ENCODE measurements at places on chromosomes 2 and 18. TPM values are rescaled to one million over a fixed set of nuclear protein-coding genes. Genes with fewer than 3 reads are reported as not detected.

DNA sequence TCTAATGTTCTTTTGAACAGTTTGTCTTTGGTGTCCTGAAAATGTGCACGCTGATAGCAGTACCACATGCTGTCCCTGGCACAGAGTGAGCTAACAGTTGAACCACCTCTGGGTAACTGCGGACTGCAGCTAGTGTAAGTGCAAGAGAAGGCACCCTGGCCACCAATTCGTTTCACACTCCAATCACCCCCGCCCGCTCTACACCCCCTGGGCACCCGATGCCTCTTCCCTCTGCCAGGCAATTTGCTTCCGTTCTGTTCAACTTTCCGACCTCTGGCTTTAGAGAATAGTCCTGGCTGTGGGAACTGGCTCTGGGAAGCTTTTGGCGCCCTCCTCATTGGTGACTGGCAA is 1.4 kb downstream of the DOCK10 start:
- peak overlapping the region; percentile 79 for H3K27ac ChIP-seq
- H3K36me3 ChIP-seq, result no peaks in the 10 kb centered on the region
- peak overlapping the region; percentile 66 for H3K4me3 ChIP-seq
- DNase-seq, result peak; percentile 7
- H3K27me3 ChIP-seq, result peaks cover 3% of the 10 kb centered on the region

DNA sequence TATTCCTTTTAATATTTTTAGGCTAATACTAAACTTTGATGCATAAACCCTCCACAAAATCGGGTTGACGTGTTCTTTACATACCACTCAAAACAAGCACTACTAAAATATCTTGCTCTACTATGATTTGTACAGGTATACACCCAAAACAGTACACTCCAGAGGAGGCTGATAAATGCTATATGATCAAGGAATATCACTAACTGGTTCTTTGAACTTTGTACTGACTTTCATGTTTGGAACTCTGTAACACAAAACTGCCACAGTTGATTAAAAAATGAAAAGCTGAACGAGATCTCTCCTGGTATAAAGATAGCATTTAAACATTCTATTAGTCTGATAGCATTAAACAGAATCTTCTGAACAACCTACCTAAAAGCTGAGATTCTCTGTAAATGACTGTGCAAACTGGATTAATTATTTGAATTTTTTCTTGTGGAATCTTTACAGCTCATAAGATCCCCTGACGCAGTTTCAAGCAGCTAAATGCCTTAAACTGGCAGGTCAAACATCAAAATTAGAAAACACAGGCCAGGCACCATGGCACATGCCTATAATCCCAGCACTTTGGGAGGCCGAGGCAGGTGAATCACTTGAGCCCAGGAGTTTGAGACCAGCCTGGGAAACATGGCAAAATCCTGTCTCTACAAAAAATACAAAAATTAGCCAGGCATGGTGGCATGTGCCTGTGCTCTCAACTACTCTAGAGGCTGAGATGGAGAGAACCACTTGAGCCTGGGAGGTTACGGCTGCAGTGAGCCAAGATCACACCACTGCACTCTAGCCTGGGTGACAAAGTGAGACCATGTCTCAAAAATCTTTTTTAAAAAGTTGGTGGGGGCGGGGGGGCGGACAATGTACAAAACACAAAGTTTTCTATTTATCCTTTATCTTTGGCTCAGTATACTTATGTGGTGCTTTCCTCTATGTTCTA is 150.6 kb downstream of the EXOC6B start:
- DNase-seq, result peak; percentile 52
- H3K27me3 ChIP-seq, result no peaks in the 10 kb centered on the region
- peaks cover 2% of the 10 kb centered on the region for H3K4me1 ChIP-seq

GRCh38 chr2:137865954-137866540 is 98.2 kb upstream of the HNMT start:
- no peaks in the 10 kb centered on the region for H3K27me3 ChIP-seq
- peak; percentile 64 for DNase-seq
- H3K4me1 ChIP-seq, result no peaks in the 10 kb centered on the region
- no peak overlapping the region for H3K27ac ChIP-seq
- H3K4me3 ChIP-seq, result no peak overlapping the region

- H3K27me3 ChIP-seq, result peaks cover 5% of the 10 kb centered on the region
- H3K4me1 ChIP-seq, result no peaks in the 10 kb centered on the region
- no peak overlapping the region for H3K4me3 ChIP-seq
- DNase-seq, result no peak
Measured at GRCh38 chr2:126930970-126931590, 32.4 kb downstream of the TEX51 start.

GRCh38 chr2:60847854-60848253 is 33.5 kb upstream of the REL start:
- DNase-seq, result no peak
- H3K4me1 ChIP-seq, result no peaks in the 10 kb centered on the region
- H3K4me3 ChIP-seq, result no peak overlapping the region
- no peaks in the 10 kb centered on the region for H3K36me3 ChIP-seq
- no peaks in the 10 kb centered on the region for H3K27me3 ChIP-seq
- H3K27ac ChIP-seq, result no peak overlapping the region

DNA sequence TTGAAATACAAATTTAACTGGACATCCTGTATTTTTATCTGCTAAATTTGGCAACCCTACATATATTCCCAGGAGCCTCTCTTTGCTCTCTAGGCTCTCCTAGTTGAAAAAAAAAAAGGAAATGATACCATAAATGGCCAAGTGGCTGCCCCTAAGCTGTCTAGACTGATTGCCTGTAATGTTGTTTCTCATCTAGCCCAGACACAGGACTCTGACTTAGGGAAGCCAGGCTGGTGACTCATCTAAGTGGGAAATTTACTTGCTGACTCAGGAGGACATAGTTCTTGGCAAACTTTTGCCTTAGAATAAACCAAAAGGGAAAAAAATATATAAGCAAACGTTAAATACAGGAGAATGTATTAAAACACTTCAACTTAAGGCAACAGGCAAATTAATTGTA is 14.6 kb upstream of the ITGAV start:
- DNase-seq, result peak; percentile 73
- no peaks in the 10 kb centered on the region for H3K27me3 ChIP-seq
- H3K36me3 ChIP-seq, result no peaks in the 10 kb centered on the region
- no peak overlapping the region for H3K4me3 ChIP-seq
- H3K4me1 ChIP-seq, result peaks cover 7% of the 10 kb centered on the region

DNA sequence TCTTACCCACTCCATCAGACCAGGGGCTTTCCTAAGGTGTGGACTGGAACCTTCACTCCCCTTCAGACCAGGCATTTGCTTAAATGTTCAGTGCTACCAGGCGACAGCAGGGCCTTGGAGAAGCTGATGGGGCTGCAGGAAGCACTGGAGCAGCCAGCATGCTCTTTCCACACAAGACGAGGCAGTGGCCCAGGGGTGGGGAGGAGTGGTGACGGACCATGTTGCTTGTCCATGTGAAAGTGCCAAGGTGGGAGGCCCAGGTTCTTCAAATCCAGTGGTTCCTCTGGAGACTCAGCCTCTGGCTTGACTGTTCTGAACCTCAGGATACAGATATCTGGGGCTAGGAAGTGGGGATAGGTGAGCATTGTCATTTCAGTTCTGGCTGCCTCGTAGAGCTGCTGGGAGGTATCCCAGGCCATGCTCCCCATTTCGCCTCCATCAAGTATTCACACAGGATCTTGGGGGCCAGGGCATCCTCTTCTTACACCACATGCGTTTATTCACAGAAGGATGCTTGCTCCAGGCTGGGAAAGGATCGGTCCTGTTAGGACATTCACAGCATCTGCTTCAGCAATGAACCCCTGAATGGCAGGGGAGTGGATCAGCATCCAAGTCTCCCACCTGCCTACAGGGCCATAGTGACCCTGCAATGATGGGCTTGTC is 62.2 kb downstream of the SFXN5 start:
- H3K4me1 ChIP-seq, result no peaks in the 10 kb centered on the region
- H3K36me3 ChIP-seq, result no peaks in the 10 kb centered on the region
- no peak for DNase-seq

DNA sequence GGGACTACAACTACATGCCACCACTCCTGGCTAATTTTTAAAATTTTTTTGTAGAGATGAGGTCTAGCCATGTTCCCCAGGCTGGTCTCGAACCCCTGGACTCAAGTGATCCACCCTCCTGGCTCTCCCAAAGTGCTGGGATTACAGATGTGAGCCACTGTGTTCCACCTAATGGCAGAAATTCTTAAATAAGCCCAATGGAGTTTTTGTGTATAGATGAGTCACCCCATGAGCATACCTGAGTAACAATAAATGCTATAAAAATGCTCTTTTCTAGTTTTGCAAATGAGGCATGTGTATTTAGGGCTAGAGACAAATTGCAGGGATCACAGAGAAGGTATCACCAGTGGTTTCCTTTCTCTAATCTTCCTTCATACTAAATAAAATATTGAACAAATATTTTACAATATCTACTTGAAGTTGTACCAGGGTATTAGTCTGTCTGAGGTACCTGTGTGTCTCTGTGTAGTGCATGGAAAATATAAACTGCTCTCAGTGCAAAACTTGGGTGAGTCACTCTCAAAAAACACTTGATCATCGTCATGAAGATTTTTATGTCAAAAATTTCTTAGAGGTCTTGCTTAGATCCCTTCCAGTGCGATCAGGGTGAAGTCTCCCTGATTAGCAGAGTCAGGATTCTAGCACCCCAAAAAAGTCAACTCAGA is 337.1 kb upstream of the MMADHC start:
- H3K4me3 ChIP-seq, result no peak overlapping the region
- H3K27me3 ChIP-seq, result no peaks in the 10 kb centered on the region
- no peaks in the 10 kb centered on the region for H3K4me1 ChIP-seq
- H3K27ac ChIP-seq, result no peak overlapping the region
- DNase-seq, result no peak

DNA sequence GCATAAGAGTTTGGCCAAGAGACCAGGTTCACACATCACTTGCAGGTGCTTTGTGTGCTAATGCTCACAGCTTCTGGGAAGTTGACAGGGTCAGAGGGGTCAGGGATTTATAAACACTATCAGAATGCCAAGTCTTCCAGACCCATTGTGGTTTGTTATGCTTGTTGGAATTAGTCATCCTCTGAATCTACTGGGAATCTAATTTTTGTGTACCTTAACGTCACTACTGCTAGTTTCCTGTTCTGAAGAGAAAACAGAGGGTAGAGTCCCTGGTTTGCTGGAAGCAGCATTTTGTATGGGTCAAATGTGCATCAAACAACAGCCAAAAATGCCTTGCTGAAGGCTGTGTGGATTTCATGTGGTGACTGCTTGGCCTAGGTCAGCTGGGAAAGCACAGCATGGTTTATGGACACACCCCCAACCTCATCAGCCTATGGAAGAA is 33.3 kb downstream of the ANTXR1 start:
- H3K36me3 ChIP-seq, result no peaks in the 10 kb centered on the region
- no peak overlapping the region for H3K27ac ChIP-seq
- no peaks in the 10 kb centered on the region for H3K4me1 ChIP-seq

DNA sequence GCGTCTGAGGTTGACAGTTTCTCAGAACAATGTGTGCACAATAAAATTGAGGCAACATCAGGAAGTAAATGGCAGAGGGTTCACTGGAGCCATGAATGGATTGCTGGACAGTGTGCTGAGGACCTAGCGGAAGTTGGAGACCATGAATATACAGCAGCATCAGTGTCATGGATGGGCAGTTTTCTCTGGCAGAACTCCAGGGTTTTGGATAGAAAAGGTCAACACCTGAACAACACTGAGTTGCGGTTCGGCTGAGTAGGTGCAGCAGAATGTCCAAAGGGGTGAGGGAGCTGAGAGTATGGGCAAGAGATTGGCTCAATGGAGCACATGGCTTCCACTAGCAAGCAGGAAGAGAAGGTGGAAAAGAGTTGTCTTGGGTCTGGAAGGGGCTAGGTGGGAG is 73.7 kb downstream of the DNER start:
- H3K4me3 ChIP-seq, result no peak overlapping the region
- H3K27me3 ChIP-seq, result peaks cover 2% of the 10 kb centered on the region
- H3K4me1 ChIP-seq, result no peaks in the 10 kb centered on the region
- DNase-seq, result no peak
- no peaks in the 10 kb centered on the region for H3K36me3 ChIP-seq
- H3K27ac ChIP-seq, result no peak overlapping the region

DNA sequence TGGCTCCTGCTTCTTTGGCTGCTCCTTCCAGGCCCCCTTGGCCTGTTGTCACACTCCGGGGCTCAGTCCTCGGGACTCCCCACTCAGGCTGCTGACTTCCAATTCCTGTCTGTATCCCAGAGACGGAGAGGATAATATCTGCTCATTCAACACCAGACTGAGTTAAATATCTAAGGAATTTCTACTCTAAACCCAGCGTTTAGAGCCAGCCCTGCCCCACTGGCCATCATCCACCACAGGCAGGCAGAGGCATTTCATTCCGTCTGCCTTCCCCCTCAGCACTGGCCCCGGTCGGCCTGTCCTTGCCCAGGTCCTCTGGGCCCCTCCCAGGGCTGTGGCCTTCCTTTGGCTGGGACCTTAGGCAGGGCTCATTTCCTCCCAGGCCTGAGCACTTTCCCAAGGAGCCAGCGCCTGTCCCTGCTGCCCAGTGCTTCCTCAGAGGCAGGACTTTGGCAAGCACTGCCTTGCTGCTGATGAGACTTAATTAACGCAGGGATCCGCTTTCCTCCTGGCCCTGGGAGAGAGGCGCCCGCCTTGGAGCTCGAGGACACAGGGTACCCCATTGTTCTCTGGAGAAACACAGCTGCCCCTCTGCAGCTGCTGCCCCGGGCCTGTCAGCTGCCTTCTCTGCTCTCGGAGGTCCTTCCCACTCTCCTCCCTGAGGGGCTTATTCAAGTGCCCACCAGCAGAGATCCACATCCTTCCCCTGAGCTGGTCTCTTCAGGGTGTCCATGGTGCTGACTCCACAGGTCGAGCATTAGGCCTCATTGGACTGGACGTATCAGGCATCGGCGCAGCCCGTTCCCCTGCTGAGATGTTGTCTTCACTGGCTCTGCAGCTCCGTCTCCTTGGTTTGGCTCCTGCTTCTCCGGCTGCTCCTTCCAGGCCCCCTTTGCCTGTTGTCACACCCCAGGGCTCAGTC is 42.8 kb downstream of the ATOH8 start:
- no peaks in the 10 kb centered on the region for H3K4me1 ChIP-seq
- H3K27ac ChIP-seq, result no peak overlapping the region
- no peak for DNase-seq
- H3K4me3 ChIP-seq, result no peak overlapping the region
- no peaks in the 10 kb centered on the region for H3K36me3 ChIP-seq

DNA sequence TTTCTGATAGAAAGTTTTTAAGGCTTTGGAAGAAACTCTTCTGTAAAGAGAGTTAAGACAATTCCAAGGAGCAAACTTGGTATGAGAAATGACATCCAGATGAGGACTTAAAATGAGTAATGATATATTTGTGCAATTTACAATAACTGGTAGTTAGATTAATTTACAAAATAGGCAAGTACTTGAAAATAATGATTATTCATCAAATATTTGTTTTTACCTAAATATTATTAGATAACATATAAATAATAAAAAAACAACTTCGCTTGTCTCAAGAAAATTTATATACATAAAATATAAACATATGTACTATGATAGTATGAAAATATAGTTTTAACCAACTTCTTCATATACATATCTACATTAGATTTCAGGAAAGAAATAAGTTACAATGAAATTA is 478.5 kb downstream of the TRIB2 start:
- H3K27me3 ChIP-seq, result no peaks in the 10 kb centered on the region

GRCh38 chr18:46601141-46601805 is 55.7 kb downstream of the LOXHD1 start:
- H3K27me3 ChIP-seq, result no peaks in the 10 kb centered on the region
- no peak for DNase-seq

GRCh38 chr18:24627644-24628315 is 167.3 kb downstream of the HRH4 start:
- peaks cover 8% of the 10 kb centered on the region for H3K27me3 ChIP-seq
- DNase-seq, result no peak
- no peaks in the 10 kb centered on the region for H3K36me3 ChIP-seq
- no peak overlapping the region for H3K4me3 ChIP-seq
- no peak overlapping the region for H3K27ac ChIP-seq

The LOXL3 gene
- polyA plus RNA-seq, result 2.9 TPM

The TTR gene
- 0.63 TPM for polyA plus RNA-seq

The TCF23 gene
- polyA plus RNA-seq, result not detected

The MARCHF4 gene
- 0.27 TPM for polyA plus RNA-seq

The PLCD4 gene
- polyA plus RNA-seq, result 1.0 TPM

The ACADL gene
- 0.16 TPM for polyA plus RNA-seq

The EML6 gene
- 6.3 TPM for polyA plus RNA-seq

The DUSP28 gene
- 3.1 TPM for polyA plus RNA-seq

The MAP3K19 gene
- polyA plus RNA-seq, result not detected

Data from small intestine (tissue), 16 donors.